ENCODE measurements at places on chromosomes 3 and 15. TPM values are rescaled to one million over a fixed set of nuclear protein-coding genes. Genes with fewer than 3 reads are reported as not detected.

GUCA1C gene
- total RNA-seq: not detected

PPP1R14D gene
- not detected for total RNA-seq

CCDC174 gene
- 6.4 TPM for total RNA-seq

C3orf22 gene
- total RNA-seq: not detected

CTXN2 gene
- not detected for total RNA-seq

LARP6 gene
- total RNA-seq: 9.1 TPM

REC114 gene
- not detected for total RNA-seq

SLC22A14 gene
- total RNA-seq: under 0.01 TPM

CLDN1 gene
- total RNA-seq: 0.13 TPM

NCEH1 gene
- total RNA-seq: 4.4 TPM

DPPA2 gene
- not detected for total RNA-seq

VPS39 gene
- 25.0 TPM for total RNA-seq

RPL39L gene
- total RNA-seq: 24.9 TPM

Data from dermis microvascular lymphatic vessel endothelial cell (primary cell).